ENCODE measurements at places on chromosomes 1 and 21.

- DNase-seq = no peak
Measured at GRCh38 chr1:40339420-40340323, 22.6 kb upstream of the COL9A2 start.

- DNase-seq = no peak
Measured at GRCh38 chr1:9269721-9270120, 23.0 kb upstream of the SPSB1 start.

DNA sequence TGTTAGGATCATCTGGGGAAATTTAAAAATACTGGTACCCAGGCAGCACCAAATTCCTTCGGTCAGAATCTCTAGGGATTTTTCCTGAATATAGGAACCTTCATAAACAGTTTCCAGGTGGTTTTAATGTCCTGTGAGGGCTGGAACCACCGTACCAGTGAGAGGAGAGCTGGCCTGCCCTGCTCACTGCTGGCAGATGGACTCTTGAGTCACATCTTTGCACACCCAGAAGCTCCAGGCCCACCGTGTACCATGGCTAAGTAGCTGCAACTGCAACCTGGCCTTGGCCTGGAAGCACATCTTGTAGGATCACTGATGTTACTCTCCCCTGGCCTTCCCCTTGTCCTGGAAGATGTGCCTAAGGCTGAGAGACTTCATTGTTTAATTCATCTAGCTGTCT lies 181.5 kb downstream of the DISC1 start:
- DNase-seq = no peak

GRCh38 chr1:156194300-156194652 lies 372 bp downstream of the SLC25A44 start:
- DNase-seq = no peak

GRCh38 chr1:43011020-43011419 lies 52.4 kb upstream of the SLC2A1 start:
- no peak for DNase-seq

DNA sequence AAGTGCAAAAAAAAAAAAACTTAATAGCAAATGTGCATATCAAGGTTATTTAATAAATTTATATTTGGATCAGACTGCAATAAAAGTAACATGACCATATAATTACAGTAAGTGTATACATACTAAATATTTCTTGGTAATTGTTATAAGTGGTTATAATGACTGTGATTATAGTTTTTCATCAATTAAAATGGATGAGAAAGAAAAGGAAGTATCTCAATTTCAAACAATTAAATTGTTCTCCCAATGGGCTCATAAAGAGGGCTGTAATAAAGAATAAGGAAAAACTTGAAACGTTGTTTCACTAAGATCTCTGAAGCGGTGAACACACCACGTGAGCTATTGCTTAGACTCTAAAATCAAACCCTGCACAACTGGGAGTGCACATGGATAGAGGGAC lies 104.1 kb downstream of the CDC42BPA start:
- no peak for DNase-seq
